ENCODE measurements at places on chromosomes 3 and 15.

DNA sequence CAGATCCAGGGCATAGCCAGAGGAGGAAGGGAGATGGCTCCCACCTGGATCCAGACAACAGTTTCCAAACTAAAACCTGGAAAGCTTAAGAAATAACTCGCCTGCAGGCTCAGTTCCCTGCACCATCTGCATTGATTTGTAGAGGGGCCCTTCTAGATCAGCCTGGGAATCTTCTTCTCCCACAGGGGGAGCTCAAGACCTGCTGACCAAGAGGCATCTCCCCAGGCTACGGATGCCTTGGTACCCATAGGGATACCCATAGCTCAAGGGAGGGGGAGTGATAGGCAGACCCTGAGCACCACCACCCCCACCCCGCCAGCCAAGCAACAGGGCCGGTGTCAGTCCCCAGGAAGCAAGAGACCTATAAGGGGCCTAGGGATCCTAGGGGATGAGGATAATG lies 28.0 kb upstream of the DCLK3 start:
- no peak for DNase-seq

DNA sequence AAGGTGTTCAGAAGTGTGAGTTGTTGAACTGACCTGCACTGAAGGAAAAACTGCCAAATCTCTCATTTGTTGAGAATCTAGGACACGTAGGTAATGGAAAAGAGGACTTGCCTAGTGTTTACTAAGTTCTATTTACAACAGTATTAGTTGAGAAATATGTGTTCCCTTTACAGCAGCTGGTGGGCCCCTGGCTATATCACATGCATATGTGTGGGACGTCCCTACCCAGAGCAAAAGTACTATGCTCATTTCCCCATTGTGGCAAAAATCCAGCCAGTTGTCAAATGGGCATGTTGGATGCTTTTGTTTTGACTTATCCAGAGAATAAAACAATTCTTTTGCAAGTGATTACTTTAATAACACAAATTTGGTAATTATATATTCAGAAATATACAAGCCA lies 113.3 kb upstream of the PTX3 start:
- DNase-seq, result no peak

DNA sequence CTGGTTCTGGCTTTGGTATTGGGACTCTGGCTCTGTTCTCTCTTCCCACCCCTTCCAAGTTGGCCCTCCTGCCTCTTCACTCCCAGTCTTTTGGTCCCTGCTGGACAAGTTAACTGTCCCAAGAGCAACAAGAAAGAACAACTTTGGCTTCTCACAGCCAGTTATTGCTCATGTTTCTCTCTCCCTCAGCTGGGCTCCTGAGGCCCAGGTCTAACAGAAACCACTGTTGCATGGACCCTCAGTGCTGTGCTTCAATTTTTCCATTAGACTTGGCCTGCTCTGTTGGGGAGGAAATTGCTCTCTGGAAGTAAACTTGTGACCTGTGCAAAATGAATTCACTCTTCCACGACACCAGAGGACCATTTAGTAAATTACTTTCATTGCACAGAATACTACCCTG lies 64.5 kb downstream of the CHST2 start:
- no peak for DNase-seq

GRCh38 chr3:194792368-194792767 lies 106.7 kb downstream of the FAM43A start:
- no peak for DNase-seq

DNA sequence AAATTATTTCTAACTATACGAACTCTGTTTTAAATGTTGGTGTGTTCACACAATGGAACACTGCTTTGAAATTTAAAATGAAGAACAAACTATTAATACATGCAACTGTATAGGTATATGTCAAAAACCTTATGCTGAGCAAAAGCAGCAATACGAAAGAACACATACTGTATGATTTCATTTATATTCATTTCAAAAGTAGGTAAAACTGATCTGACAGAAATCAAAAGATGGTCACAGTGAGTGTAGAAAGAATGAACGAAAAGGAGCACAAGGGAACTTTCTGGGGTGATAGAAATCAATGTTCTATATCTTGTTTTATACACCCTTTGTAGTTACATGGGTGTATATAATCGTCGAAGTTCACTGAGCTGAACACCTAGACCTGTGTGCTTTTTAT lies 12.6 kb downstream of the ATP8B4 start:
- no peak for DNase-seq

- no peak for DNase-seq
Measured at GRCh38 chr15:69499521-69500211, 47.0 kb downstream of the RPLP1 start.

GRCh38 chr15:49215768-49216739 lies 46.0 kb downstream of the GALK2 start:
- no peak for DNase-seq

- DNase-seq, result no peak
Measured at GRCh38 chr15:74396146-74396438, 28.6 kb upstream of the CYP11A1 start.

- DNase-seq, result no peak
Measured at GRCh38 chr3:13111873-13112520, 38.8 kb upstream of the IQSEC1 start.

GRCh38 chr15:40452296-40453090 lies 11.7 kb downstream of the BAHD1 start:
- no peak for DNase-seq

All from thoracic aorta (tissue), 2 donors.